ENCODE measurements at places on chromosomes 16 and 17.

GRCh38 chr17:78019367-78019975 is 61.0 kb downstream of the TNRC6C start:
- peak; percentile 56 for DNase-seq

GRCh38 chr17:61595418-61596186 is 4.6 kb upstream of the NACA2 start:
- DNase-seq = no peak

- no peak for DNase-seq
These were observed 15.5 kb downstream of the NFAT5 start for GRCh38 chr16:69581297-69581696.

DNA sequence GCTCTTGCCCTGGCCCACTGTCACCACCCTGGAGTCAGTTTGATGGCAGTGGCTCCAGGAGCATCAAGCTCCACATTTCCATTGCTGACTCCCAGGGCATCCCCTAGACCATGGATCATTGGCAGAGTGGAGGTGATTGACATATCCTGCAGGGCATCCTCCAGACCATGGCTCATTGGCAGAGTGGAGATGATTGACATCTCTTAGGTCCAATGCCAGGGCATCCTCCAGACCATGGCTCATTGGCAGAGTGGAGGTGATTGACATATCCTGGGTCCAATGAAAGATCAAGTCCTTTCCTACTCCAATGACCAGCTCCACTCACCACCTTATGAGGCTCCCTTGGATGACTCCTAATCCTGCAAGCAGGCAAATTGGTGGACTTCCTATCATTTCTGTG is 174.3 kb upstream of the NLRP1 start:
- DNase-seq = no peak

DNA sequence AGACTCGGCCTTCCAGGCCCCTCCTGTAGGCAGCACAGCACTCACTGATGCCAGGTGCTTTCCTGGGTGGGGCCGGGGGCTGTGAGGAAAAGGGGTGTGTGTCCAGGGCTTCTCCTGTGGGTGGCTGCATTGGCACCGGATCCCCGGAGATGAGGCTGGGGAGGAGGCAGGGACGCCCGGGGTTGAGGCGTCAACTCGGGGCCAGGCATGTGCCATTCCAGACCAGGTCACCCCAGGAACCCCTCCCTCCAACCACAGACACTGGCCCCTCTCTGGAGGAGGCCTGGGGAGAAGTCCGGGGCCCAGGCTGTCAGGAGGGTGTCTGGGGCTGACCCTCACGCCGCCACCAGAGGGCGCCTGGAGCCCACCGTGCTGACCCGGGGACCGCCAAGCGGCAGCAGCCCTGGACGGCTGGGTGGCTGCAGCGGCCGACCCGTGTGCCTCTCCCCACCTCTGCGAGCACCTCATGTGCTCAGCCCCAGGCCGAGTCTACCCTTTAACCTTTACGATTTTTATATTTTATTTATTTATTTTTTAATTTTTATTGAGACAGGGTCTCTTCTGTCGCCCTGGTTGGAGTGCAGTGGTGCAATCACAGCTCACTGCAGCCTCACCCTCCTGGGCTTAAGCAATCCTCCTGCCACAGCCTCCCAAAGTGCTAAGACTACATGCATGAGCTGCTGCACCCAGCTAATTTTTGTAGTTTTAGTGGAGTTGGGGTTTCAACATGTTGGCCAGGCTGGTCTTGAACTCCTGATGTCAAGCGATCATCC is 3.2 kb upstream of the METRN start:
- DNase-seq = peak; percentile 73

- no peak for DNase-seq
These were observed 2.5 kb downstream of the RANBP10 start for GRCh38 chr16:67803894-67804293.

DNA sequence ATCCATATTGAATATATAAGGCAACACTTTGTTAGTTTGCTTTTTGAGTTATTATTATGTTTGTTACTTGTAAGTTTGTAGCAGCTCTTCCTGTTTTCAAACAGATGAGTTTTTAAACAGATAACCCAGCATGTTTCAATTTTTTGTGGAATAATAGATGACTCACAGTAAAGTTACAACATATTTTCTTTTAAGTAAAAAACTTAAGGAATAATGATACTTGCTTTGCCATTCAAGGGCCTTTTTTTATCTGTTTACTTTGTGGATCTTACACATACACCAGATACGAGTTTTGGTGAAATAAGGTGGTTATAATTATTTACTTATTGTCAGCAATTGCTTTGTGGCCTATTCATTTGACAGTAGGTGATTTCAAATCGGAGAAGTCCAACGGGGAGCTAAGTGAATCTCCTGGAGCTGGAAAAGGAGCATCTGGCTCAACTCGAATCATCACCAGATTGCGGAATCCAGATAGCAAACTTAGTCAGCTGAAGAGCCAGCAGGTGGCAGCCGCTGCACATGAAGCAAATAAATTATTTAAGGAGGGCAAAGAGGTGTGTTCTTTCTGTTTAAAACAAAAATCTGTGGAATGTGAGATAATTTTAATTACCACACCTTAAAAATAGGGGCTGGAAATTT is 66.3 kb downstream of the BPTF start:
- DNase-seq = peak; percentile 53

DNA sequence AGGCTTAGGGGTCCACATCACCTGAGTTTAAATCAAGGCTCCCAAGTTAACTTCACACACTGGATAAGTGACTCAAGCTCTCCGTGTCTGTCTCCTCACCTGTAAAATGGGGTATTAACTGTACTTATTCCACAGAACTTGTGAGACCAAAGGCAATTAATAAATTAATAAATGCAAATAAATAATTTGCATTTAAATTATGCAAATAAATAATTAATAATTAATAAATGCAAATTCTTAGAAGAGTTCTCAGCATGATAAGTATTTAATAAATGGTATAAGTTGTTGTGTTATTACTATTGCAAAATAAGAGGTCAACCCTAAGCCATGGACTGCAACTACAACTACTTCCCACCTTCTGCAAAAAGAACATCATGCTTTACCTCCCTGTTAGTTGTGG is 13.7 kb upstream of the CXCL16 start:
- DNase-seq = no peak

GRCh38 chr17:6066183-6066948 is 3.8 kb upstream of the WSCD1 start:
- DNase-seq = no peak

GRCh38 chr16:57637424-57637823 is 9.0 kb downstream of the ADGRG1 start:
- DNase-seq = no peak

- DNase-seq = no peak
These were observed 238.1 kb downstream of the ZNF423 start for GRCh38 chr16:49617710-49618330.

- DNase-seq = no peak
These were observed 73.0 kb upstream of the DNAH17 start for GRCh38 chr17:78650093-78650715.

GRCh38 chr16:85148931-85149330 is 36.7 kb upstream of the CIBAR2 start:
- DNase-seq = no peak

DNA sequence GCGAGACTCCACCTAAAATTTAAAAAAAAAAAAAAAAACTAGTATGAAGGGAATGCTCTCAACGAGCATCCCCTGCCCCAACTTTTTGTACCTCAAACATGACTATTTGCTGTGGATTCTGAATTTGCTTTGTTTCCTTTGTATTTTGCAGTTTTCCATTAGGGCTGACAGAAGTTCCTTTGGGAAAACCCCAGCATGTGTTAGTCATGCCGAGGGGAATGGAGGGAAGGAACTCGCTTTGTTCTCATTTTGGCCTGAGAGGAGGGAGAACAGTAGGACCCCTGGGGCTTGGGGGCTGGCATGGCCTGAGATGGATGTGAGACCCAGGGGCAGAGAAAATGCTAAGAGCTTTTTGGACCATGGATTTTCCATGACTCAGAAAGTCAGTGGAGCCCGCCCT is 20.5 kb downstream of the KRT9 start:
- no peak for DNase-seq

DNA sequence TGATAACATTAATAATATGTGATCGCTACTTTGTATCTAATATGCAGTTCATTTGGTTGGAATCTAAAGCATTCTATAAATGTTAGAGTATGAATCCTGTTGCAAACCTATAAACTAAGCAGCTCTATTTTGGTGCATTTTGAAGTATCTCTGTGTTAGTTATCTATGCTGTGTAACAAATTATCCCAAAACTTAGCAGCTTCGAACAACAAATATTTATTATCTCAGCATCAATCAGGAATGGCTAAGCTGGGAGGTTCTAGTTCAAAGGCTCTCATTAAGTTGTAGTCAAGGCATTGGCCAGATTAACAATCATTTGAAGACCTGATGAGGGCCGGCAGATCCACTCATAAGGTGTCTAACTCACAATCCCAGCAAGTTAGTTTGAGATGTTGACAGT is 10.1 kb upstream of the MSI2 start:
- no peak for DNase-seq

- no peak for DNase-seq
These were observed 7.5 kb downstream of the FLOT2 start for GRCh38 chr17:28889996-28890395.

DNA sequence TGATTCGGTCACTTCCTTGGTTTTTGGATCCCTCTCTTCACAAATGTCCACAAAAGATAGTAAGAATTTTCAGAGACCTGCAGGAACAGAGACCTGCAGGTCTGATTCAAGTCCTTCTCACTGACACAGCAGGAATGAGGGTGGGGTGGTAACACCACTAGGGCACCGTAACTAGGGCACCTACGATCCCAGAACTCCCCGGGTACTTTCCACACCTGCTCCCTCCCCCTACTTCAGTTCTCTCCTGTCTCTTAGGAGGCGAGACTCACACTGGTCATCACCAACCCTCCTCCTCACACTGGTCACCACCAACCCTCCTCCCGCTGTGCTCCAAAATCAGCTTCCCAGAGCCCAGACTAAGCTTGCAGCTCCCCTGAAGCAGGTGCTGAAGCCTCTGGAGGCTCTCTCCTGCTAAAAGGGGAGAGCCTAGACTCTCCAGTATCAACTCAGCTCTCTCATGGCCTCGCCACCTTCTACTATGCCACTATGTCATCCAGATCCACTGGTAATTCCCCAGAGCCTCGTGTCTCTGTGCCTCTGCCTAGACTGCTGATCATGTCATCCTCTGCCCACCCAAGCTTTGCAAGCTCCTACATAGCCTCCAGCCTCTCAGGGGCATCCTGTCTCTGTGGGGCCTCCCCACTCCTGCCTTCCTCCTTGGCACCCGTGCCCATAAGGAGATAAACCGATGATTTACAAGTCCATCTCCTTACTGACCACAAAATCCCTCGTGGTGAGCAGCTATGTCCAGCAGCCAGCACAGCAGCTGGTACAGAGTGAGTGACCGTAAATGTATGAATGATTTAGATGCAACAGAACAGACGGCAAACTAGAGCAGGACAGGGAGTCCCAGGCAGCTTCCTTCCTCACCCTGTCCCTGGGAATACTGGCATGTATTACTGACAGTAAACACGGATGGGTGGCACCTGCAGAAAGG is 63.4 kb upstream of the GSG1L start:
- DNase-seq = peak; percentile 86

DNA sequence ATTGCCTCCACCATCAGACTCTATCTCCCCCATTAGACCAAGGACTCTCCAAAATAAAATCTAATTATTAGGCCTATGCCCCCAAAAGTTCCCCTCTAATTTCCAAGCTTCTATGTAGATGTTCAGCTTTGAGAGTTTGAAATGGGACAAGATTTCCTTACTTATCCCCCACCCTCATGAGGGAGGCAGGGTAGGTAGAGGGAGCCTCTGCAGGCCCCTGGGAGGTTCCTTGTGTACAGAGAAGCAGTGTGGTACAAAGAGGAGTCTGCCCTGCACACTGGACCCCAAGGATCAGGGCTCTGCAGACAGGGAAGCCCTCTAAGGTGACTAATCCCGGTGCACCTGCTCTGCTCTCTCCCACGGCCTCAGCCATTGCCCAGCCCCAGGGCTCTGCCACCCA is 2.5 kb downstream of the KRT17 start:
- DNase-seq = no peak

- peak; percentile 87 for DNase-seq
These were observed 54.1 kb downstream of the VAC14 start for GRCh38 chr16:70746708-70747424.

GRCh38 chr16:58850019-58850677 is 116.0 kb upstream of the GOT2 start:
- DNase-seq = no peak

DNA sequence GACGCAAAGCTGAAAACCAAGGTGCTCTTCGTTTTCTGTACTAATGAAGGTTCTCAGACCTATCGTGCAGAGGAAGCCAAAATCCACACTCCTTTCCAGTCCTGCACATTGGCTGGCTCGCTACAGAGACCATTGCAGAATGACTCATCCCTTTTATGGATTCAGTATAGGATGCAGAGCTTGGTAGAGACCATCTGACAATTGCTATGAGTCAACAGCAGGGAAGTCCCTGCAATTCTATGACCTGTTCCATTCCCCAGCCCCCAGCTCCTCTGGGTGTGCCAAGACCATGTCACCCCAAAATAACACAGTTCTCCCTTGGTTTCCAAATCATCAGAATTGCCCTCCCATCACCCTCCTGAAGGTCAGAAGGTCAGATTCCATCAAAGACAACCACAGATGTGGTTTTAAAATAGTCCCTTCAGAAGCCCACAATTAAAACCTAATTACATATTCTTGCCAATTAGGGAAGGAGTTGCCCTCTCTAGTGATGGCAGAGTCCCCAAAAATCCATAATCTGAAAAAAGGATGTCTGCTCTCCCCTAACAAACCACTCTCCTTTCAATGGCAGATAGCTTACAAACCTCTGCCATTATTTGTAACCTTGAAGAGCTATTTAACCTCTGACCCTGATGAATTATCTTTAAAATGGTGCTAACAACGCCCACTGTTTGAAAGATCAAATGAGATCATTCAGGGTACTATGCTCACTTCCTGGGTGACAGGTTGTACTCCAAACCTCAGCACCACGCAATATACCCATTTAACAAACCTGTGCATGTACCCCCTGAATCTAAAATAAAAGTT is 108.2 kb upstream of the RBBP6 start:
- DNase-seq = no peak

- DNase-seq = no peak
These were observed 117.6 kb downstream of the USP31 start for GRCh38 chr16:23031508-23032098.

- no peak for DNase-seq
These were observed 54.1 kb downstream of the IGF2BP1 start for GRCh38 chr17:49051269-49051668.

DNA sequence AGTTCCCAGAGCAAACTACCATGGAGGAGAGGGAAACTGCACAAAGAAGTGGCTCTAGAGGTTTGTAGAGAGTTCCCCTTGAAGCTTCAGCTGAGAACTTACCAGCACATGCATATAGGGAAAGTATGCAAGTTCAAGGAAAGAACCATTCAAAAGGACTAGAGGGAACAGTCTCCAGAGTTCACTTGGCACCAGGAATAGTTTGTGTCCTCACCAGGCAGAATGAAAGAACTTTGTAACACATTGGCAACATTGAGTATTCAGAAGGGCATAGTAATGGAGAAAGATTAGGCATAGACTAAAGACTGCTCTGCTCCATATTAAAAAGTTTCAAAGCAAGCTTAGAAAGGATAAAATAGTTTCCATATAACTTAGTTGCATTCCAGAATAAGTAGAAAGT is 155.4 kb upstream of the TOM1L1 start:
- no peak for DNase-seq

GRCh38 chr16:5066511-5066910 is 755 bp upstream of the C16orf89 start:
- no peak for DNase-seq

All from myocyte (in vitro differentiated cells).